ENCODE measurements at places on chromosomes 11 and 22. TPM values are rescaled to one million over a fixed set of nuclear protein-coding genes. Genes with fewer than 3 reads are reported as not detected.
A peak's percentile ranks its signal among the peaks of the same experiment; 100 is the strongest.

- no peaks in the 10 kb centered on the region for H3K36me3 ChIP-seq
- no peaks in the 10 kb centered on the region for H3K27me3 ChIP-seq
- DNase-seq = peak; percentile 86
These were observed 1.4 kb downstream of the MFNG start for GRCh38 chr22:37484480-37485394.

DNA sequence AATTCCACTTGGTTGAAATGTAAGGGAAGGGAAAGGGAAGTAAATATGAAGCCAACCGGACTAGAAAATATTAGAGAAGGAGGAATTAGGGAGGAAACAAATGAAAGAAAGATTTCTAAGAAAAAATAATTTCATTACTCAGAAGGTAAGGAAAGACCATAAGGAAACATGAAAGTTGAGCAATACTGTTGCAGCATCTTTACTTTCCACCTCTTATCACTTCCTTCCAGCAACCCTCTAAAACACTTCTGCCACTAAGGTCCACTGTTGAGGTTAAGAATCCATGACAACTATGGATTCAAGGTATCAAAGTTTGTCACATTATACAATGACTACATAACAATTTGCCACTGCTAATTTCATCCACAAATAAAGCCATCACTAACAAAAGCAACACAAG is 308.6 kb downstream of the DLG2 start:
- no peaks in the 10 kb centered on the region for H3K27me3 ChIP-seq
- H3K4me1 ChIP-seq = no peaks in the 10 kb centered on the region
- DNase-seq = no peak
- no peaks in the 10 kb centered on the region for H3K36me3 ChIP-seq

- H3K4me1 ChIP-seq = no peaks in the 10 kb centered on the region
- DNase-seq = no peak
These were observed 44.6 kb upstream of the SPATA19 start for GRCh38 chr11:133889893-133890292.

DNA sequence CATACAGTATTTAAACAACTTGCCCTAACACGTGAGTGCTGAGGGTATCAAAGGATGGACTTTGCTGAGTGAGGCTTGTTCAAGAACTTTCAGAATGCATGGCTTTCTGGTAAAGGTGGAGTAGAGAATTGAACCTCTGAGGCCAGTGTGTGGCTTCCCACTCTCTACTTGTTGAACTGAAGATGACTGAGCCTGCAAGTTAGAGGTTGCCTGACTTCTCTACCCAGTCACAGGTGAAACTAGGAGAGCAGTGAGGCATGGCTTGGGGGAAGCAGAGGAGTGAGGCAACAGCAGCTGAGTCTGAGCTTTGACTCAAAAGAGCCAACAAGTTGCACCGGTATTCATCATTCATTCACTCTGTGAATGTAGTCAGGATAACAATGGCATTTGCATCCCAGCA is 256.4 kb upstream of the SESN3 start:
- H3K4me1 ChIP-seq = no peaks in the 10 kb centered on the region
- no peak for DNase-seq
- no peaks in the 10 kb centered on the region for H3K27me3 ChIP-seq

DNA sequence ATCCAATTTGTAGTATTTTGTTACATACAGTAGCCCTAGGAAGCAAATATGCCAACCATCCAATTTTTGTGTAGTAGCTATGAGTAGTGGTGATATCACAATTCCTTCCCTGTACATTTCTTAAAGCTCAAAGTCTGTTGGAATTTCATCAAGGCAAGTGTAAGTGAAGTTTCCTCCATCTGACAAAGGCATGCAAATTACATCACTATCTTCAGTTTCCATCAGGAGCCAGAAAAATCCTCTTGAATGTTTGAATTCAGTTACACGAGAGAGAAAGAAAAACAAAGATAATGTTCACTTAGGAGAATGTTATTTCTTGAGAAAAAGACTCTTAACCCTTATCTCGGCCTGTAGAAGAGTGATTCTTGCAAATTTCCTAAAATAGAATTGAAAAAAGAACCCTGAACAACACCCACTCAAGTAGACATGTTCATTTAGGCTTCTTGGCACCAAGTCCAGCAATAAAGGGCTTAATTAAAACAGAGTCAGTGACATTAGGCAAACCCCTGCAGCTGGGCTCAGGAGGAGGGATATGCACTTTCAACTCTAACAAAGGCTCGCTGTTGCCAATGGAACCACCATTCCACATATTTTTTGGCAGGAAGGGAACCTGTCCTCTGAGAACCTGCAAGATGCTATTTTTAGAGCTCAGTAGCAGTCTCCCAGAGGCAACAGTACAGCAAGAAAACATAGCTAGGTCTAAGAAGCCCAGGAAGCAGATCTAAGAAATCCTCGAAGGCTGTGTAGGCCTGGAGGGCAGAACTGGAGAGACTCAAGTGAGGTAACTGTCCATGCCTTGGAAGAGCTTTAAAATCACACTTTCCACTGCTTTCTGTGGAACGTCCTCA is 144.6 kb downstream of the CCDC81 start:
- no peak for DNase-seq
- no peaks in the 10 kb centered on the region for H3K36me3 ChIP-seq
- no peaks in the 10 kb centered on the region for H3K27me3 ChIP-seq
- peaks cover 7% of the 10 kb centered on the region for H3K4me1 ChIP-seq
- peak overlapping the region; percentile 9 for H3K27ac ChIP-seq
- H3K4me3 ChIP-seq = no peak overlapping the region

DNA sequence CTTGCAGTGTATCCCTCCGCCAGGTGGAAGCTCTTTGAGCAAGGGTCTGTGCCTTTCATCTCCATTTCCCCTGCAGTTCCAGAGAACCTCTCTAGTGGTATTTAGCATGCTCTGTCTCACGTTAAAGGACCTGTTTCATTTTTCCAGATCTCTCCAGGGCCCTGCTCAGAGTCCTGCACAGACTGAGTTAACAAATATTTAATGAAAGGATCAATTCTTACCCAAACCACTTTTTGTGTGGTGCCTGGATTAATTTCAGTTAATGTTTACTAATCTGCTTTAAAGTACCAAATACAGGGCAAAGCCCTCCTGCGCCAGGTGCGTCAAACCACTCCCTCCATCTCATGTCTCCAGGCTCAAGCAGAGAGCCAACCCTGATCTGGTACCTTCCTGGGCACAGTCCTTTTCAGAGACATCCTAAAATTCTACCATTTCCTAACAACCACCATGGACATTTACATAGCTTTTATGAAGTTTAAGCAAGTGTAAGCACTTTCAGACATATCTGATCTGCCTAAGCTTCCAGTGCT is 18.7 kb upstream of the ACER3 start:
- no peak overlapping the region for H3K4me3 ChIP-seq
- no peak for DNase-seq
- H3K36me3 ChIP-seq = no peaks in the 10 kb centered on the region
- no peak overlapping the region for H3K27ac ChIP-seq

DNA sequence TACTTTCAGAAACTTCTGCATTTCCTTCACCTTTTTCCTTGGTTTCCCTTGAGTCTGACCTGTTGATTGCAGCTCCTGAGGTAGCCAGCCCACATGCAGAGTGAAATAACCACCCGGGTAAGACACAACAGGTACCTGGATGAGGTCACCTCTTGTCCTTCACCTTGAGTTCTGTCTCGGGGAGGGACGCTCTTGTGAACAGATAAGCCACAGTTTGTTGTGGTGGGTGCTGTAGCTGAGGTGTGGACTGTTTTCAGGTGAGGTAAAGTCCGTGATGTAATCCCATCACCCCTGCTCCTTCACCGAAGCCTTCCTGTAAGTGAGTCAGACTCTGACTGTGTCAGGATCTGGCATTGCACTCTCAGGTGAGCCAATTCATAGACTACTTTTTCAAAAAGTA is 183.1 kb downstream of the NAV2 start:
- H3K4me3 ChIP-seq = no peak overlapping the region
- peaks cover 4% of the 10 kb centered on the region for H3K4me1 ChIP-seq
- H3K27ac ChIP-seq = peak overlapping the region; percentile 35

- H3K36me3 ChIP-seq = no peaks in the 10 kb centered on the region
- peak overlapping the region; percentile 47 for H3K27ac ChIP-seq
- DNase-seq = no peak
- H3K27me3 ChIP-seq = no peaks in the 10 kb centered on the region
- H3K4me3 ChIP-seq = no peak overlapping the region
These were observed 63.0 kb downstream of the NAV2 start for GRCh38 chr11:19775622-19776021.

- H3K4me3 ChIP-seq = no peak overlapping the region
- H3K27ac ChIP-seq = no peak overlapping the region
- H3K27me3 ChIP-seq = no peaks in the 10 kb centered on the region
- H3K36me3 ChIP-seq = no peaks in the 10 kb centered on the region
- DNase-seq = no peak
- no peaks in the 10 kb centered on the region for H3K4me1 ChIP-seq
These were observed 53.7 kb downstream of the HIPK3 start for GRCh38 chr11:33310720-33311500.

DNA sequence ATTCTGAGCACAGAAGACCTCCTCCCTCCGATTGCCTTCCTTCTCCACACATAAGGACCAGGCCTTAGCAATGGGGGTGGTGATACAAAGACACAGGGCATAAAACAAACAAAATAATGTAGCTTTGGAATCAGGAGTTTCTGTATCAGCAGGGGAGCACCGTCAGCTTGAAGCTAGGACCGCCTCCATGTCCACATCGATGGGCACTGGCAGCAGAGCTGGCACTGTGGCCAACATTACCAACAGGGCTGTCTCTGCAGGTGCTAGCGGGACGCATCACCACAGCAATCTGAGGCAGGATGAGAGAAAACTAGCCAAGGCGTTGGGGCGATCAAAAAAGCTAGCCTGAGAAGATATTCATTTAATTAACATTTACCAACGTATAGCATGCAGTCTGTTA is 201.4 kb downstream of the MAML2 start:
- no peak overlapping the region for H3K27ac ChIP-seq
- no peak for DNase-seq
- H3K36me3 ChIP-seq = no peaks in the 10 kb centered on the region
- no peaks in the 10 kb centered on the region for H3K27me3 ChIP-seq

DNA sequence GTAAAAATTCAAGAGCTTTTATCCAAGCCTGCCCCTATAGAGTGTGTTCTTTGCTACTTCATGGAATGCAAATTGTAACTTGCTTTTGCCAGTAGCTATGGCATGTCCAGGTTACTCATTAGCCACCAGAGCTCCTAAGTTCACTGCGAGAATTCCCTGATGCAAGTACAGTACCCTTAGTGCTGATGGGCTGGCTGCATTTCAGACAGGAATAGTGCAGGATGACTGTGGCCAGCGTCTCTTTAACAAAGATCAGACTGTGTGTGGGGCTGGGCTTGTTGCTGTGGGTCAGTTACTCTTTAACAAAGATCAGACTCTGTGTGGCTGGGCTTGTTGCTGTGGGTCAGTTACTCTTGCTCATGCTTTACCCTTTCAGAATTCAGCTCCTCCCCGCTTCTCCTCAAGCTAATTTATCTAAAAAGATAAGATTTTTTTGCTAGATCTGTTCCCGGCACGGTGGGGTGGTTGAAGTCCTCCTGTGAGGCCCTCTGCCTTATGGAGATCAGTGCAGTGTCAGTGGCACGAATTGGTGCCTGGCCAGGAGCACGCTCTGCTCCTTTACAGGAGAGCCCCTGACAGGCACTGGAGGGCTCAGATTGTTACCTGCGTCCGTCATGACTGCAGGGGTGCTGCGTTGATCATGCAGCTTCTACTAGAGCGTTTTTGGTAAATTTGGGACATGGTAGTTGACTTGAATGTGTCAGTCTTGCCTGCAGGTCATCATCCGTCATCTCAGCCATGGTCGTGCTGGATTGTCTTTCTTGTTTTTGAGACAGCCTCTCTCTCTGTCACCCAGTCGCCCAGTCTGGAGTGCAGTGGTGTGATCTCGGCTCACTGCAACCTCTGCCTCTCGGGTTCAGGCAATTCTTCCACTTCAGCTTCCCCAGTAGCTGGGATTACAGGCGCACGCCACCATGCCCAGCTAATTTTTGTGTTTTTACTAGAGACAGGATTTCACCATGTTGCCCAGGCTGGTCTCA is 27.0 kb downstream of the AP2A2 start:
- peaks cover 47% of the 10 kb centered on the region for H3K4me1 ChIP-seq
- DNase-seq = peak; percentile 84
- H3K36me3 ChIP-seq = no peaks in the 10 kb centered on the region
- no peak overlapping the region for H3K4me3 ChIP-seq
- H3K27ac ChIP-seq = peak overlapping the region; percentile 21
- no peaks in the 10 kb centered on the region for H3K27me3 ChIP-seq

DNA sequence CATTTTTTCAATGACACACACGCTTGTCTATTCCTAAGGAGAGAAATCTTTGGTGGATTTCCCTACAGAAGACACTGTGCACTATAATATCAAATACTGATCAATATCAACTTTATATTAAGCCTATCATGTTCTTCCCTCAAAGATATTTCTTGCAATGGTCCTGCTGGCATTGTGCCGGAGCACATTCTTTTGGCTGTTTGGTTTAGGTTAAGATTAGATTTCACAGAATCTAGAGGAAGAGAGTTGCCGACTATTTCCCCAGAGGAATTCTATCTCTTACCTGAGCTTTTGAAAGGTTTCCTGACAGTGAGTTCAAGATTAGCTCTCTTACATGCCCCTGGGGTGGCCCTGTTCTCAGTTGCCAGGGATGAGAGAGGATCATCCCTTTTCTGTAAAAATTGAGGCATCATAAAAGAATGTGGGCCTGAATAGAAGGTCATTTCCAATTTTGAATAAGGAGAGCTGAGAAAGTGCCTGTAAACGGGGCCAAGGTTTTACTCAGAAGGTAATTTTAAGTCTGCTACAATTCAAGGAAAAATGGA is 180.6 kb upstream of the ARHGAP20 start:
- H3K27me3 ChIP-seq = no peaks in the 10 kb centered on the region
- no peak overlapping the region for H3K4me3 ChIP-seq
- H3K27ac ChIP-seq = no peak overlapping the region
- no peaks in the 10 kb centered on the region for H3K36me3 ChIP-seq

Gene ISX
- total RNA-seq = not detected

Gene IGF2
- 289 TPM for total RNA-seq

Gene OR8H1
- total RNA-seq = not detected

Gene SLC37A2
- total RNA-seq = 6.6 TPM

Gene SSTR3
- not detected for total RNA-seq

Gene MS4A6A
- 42.4 TPM for total RNA-seq

Gene CEP126
- 0.04 TPM for total RNA-seq

Gene GPR83
- total RNA-seq = not detected

All from right lobe of liver (tissue), 6 donors.